CD4-positive, alpha-beta T cell treated with Interleukin-21 for 1 hour (primary cell): ENCODE measurements at places on chromosomes 1 and 21.

- DNase-seq = no peak
These were observed 109.0 kb downstream of the HIVEP3 start for GRCh38 chr1:41809692-41810091.

- DNase-seq = no peak
These were observed 98.6 kb downstream of the OMA1 start for GRCh38 chr1:58447886-58448285.

DNA sequence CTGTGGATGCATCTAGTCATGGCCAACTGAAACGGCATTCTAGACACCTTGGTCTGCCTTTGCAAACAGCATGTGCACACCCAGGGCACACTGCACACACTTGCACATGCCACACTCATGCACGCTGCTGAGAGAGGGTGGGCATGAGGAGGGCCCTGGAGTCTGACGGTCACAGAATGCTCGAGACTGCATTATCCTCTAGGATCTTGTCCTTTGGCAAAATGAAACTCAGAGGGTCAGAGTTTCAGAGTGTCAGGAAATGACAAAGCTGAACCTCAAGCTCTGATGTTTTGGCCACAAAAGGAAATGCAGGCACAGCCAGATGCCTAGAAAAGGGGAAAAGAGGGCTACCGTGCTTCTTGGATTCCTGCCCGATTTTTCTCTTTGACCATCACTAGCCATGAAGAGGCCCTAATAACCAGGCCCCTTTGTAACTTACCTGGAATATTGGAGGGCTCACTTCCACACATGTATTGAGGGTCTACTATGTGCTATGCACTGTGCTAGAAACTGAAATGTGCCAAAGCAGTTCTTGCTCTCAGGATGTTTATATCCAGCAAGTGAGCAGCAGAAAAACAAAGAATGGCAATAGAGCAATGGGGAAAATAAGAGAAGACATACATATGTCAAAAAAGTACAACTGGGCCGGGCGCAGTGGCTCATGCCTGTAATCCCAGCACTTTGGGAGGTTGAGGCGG, 65.4 kb downstream of the TOMM20 start:
- no peak for DNase-seq

DNA sequence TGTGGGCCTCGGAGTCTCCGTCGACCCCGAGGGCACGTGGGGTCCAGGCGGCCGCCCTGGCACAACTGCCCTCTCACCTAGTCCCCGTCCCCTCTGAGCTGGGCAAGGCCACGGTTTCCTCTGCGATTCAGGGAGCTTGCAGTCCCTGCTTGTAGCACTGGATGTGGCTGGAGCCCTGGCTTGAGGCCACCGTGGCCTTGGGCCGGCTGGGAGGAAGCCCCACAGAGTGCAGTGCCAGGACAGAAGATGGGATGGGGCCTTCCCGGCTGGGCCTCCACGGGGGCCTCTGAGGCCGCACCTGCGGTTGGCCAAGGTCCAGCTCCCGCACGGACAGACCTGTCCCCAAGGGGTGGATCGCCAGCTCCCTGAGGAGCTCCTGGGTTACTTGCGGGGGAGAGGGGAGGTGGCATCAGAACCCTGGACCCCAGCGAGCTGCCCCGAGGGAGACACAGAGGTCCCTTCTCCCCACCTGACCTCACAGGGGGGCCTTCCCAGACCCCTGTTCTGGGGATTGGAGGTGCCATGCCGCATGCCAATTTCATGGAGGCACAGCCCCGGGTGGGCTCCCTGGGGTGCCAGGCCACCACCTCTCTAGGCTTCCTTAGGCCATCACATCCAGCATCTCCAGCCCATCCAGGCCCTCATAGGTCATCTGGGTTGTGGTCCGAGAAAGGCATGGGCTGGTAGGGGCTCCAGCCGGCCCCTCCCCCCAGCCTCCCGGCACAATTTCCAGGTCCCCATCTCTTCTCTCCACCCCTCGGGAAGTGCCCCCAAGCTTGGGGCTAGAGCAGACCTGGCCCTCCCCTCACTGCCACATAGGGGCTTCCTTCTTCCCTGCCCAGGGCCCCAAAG, 80.8 kb downstream of the MORN1 start:
- no peak for DNase-seq

GRCh38 chr1:227893949-227894721, 53.6 kb downstream of the WNT9A start:
- DNase-seq = no peak

GRCh38 chr1:23909412-23909811, 3.8 kb downstream of the CNR2 start:
- no peak for DNase-seq

GRCh38 chr1:235199441-235199840, 38.4 kb upstream of the RBM34 start:
- no peak for DNase-seq

GRCh38 chr1:205291596-205291995, 29.9 kb downstream of the NUAK2 start:
- no peak for DNase-seq

GRCh38 chr1:87902830-87903229, 574.1 kb downstream of the LMO4 start:
- peak; percentile 2 for DNase-seq

- peak; percentile 4 for DNase-seq
These were observed 2.6 kb upstream of the PER3 start for GRCh38 chr1:7781501-7781900.

DNA sequence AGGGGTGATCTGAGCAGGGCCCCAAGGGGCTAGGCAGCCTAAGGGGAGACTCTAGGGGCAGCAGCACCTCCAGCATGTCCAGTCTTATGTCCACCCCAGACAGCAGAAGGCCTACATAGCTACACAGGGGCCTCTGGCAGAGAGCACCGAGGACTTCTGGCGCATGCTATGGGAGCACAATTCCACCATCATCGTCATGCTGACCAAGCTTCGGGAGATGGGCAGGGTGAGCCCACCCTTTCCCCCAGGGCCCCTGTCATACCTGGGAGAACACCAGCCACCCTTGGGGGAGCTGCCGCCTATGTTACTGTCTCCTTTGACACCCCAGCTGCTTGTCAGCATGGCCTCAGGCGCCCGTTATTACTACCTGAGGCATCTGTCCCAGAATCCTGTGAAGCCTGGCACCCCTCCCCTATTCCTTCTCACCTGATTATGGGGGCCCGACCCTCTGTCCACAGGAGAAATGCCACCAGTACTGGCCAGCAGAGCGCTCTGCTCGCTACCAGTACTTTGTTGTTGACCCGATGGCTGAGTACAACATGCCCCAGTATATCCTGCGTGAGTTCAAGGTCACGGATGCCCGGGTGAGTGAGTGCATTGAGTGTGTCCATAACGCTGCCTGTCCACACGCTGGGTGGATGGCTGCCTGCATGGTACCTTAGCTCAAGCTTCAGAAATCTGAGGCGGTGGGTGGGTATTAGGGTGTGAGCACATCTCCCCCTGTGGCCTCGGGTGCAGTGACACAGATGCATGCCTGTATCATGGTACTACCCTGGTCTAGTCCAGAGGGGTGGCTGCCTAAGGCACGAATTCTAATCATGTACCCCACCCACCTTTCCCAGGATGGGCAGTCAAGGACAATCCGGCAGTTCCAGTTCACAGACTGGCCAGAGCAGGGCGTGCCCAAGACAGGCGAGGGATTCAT, 29.7 kb upstream of the KDM4A start:
- no peak for DNase-seq

GRCh38 chr1:162323023-162323422, 53.6 kb downstream of the SPATA46 start:
- DNase-seq = no peak

DNA sequence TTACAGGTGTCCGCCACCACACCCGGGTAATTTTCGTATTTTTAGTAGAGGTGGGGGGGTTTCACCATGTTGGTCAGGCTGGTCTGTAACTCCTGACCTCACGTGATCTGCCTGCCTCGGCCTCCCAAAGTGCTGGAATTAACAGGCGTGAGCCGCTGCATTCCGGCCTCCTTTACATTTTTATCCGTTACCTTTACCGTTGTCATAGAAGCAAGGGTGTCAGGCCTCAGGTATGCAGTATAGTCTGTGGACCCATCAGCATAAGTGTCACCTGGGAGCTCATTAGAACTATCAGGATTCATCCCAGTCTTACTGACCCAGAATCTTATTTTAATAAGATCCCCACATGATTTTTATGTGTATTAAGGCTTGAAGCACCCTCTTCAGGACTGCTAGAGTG, 5.4 kb downstream of the CDC42 start:
- no peak for DNase-seq

- DNase-seq = peak; percentile 34
These were observed at the start of gene FAM131C for GRCh38 chr1:16073490-16074119. Gene FAM131C, minus strand, starts transcription at chr1:16073651. Its CDS starts 209 bp downstream, at chr1:16073442.

- no peak for DNase-seq
These were observed 56.2 kb downstream of the NTNG1 start for GRCh38 chr1:107196973-107197562.

DNA sequence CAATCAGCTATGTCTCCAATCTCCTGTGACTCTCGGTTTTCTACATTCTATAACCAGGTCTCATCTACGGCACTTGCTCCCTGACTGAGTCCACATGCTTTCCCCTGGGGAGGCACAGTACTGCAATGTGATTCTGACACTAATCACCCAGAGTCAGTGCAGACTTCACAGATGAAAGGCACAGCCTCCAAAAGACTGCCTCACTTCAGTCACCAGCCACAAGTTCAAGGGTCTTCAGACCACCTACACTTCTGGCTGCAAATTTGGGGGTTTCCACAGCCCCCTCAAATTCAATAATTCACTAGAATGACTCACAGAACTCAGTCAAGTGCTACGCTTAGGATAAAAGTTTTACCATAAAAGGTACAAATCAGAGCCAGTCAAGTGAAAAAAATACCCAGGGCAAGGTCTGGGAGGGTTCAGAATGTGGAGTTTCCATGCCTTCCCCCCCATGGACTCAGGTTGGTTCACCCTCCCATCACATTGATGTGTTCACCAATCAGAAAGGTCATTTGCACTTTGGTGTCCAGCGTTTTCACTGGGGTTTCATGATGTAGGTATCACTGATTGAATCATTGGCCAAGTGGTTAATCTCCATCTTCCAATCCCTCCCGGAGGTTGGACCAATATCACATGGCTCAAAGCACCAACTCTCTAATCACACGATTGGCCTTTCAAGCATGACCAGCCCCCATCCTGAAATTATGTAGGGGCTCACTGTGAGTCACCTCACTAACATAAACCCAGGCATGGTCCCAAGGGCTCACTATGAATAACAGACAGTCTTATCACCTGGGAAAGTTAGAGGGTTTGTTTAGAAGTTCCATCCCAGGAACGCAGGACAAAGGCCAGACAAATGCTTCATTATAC, 182.9 kb upstream of the CAMK1G start:
- no peak for DNase-seq

DNA sequence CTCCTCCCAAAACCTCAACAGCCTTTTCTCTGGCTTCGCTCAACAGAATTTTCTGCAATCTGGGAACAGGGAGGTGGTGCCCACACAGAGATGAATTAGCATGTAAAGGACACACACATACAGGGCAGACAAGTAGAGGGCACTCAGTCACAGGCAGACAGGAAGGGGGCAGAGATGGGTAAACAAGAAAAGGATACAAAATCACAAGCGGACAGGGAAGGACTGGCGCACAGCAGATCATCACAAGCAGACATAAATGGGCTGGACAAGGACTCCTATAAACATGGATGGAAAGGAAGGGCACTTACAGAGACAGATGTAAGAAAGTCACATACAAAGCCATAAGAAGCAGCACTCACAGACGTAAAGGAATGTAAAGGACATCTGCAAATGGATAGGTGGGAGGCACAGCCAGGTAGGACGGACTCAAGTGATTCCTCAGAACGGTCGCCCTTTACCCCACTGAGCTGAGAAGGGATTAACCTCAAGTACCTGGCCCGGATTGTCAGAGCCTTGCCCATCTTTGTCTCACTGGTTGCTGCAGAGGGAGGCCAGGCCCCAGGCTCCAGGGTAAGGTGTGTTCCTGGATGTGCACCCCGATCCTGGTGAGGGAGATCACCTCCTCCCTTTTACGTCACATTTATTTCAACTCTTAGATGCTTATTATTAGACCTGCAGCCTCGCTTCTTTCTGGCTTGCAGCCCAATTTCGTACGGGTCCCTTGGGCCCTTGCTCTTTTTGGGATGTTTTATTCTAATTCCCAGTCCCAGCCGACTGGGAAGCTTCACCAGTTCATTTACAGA, 836 bp upstream of the PRCC start:
- no peak for DNase-seq

DNA sequence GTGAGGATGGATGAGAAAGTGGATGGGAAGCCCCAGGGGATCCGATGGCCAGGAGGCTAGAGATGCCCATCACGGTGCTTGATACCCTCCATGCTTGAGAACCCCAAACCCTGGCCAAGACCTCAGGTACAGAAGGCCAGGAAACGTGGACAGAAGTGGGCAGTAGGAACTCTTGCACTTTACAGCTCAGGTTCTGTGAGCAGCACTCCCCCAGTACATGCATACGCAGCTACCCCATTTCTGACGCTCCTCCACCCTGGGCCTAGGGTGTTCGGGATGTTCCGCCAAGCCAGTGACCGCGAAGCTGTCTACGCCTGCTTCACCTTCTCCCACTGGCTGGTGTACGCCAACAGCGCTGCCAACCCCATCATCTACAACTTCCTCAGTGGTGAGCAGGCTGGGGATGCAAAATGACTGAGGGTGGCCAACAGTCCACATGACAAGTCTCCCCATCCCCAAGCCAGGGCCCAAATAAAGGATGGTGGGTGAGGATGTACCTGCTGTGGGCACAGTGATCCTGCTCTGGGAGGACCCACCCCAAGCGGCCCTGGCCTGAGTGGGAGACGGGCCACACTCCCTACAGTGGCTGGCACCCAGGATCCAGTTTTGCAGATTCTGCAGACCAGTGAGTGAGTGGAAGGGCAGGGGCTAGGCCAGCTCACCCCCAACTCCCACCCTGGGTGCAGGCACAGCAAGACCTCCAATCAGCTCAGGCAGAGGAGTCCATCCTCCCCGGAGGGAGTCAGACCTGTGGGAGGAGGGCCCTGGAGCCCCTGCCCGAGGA, 7.4 kb downstream of the HCRTR1 start:
- no peak for DNase-seq

GRCh38 chr1:115090540-115090939, 1.2 kb upstream of the TSPAN2 start:
- no peak for DNase-seq
